ENCODE measurements at places on chromosomes 3 and 15.

DNA sequence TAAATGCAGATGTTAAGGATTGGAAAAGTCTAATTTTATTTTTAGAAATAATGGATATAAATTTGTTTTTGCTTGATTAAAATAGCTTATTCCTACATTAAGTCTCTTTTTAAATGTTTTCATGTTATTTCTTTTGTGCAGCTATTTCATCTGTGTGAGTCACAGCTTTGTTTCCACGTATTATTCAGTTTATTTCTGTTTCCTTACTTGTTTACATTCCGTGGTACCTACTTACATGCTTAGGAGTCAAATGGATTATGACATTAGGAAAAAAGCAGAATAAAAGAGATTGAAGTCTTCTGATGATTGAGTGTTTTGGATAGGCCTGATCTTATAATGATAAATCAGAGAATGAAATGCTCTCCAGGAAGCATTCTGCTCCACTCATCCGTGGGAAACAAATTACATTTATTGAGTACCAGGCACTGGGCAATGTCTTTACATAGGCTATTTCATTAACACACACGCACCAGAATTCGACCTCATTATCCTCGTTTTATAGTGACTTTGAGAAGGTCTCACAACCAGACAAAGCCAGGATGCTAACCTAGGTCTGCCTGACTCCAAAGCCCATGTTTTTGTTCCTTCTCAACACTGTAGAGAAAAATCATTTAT, 38.1 kb upstream of the RASA2 start:
- DNase-seq = no peak

DNA sequence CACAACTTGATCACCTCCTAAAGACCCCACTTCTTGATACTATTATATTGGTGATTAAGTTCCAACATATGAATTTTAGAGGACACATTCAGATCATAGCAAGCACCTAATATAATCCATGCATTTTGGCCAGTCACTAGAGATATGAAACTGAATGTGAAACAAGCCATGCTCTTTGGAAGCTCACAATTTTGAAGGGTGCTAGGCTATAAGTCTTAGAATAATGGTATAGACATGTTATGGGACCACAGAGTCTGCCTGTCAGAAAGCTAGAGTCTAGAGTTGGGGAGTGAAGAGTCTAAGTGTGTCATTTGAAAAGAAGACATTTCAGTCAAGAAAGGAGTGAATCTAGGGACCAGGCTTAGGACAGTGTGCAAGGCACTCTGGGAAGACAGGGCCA, 186.4 kb upstream of the SLC24A5 start:
- no peak for DNase-seq

GRCh38 chr3:168514252-168514651, 418.5 kb upstream of the GOLIM4 start:
- no peak for DNase-seq

- no peak for DNase-seq
Measured at GRCh38 chr3:119408243-119408950, 55.0 kb downstream of the TMEM39A start.

DNA sequence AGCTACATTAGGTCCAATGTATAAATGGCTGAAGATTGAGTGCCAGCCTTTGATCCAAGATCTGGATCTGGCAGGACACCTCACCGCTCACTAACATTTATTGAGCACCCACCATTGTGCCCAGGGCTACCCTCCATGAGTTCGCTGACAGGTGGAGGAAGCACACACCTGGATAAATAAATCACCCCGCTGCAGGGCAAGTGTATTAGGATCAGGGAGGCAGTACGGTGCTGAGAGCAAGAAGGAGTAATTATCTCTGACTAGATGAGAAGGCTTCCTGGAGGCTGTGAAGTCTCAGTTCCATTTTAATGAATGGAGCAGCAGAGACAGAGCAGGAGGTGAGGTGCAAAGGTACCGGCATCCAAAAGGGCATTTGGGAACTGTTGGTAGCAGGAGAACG, 104.1 kb downstream of the LIPC start:
- DNase-seq = no peak

GRCh38 chr3:71400986-71401451, 182.5 kb downstream of the FOXP1 start:
- DNase-seq = no peak

Data from stimulated activated CD4-positive, alpha-beta T cell treated with anti-CD3 and anti-CD28 coated beads, Interleukin-12 subunit alpha, Interleukin-12 subunit beta, amount 100 ng/mL, for 48 hours (primary cell).